ENCODE measurements at places on chromosomes 16 and 17.
A peak's percentile ranks its signal among the peaks of the same experiment; 100 is the strongest.

- no peak for DNase-seq
These were observed 5.3 kb downstream of the KDM6B start for GRCh38 chr17:7839190-7839875.

DNA sequence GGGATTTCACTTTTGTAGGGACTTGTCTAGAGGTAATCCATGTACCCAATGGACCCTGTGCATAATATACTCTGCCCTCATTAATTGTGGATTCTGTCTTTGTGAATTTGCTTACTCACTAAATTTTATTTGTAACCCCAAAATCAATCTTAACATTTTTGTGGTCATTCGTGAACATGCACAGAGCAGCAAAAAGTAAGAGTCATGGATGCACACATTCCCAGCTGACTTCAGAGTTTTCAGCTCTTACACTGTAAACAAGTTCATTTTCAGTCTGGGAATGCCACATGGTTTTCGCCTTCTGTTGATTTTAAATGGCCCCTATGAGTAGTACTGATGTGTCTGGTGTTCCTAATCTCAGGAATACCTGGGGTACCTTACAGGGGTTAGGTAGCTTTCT is 24.3 kb downstream of the TAC4 start:
- DNase-seq = no peak

DNA sequence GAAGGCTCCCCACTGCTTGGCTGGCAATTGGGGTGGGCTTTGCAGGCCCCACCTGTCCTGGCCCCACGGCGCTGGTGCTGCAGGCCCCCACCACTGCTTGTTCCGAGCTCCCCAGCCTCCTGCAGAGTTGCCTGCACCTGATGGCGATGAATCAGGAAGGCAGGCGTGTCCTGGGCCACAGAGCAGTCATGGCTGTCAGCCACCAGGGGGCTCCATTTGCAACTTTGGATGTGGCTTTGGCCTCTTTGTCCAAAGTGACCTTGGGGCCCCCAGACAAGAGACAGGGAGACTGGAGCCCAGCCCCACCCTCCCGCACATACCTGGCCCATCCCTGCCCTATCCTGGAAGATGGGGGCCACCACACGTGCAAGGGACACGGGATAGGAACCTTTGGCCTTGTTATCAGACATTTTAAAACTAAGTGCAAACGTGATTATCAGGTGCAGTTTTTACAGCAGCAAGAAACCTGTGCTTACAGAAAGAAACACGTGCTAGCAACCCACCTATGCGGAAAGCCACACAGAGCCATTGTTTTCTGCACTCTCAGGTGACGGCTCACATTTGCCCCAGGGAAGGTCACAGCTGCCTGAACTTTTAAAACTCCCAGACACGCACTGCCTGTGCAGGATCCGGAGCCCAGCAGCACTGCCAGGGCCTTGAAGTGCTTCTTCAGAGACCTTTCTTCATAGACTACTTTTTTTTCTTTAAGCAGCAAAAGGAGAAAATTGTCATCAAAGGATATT is at the start of gene DNASE1:
Gene DNASE1 (plus strand): TSS at position 443 of the 743 bp plus-strand sequence. CDS start 683 bp downstream, outside the sequence.
- DNase-seq = peak; percentile 79

- DNase-seq = no peak
These were observed 23.4 kb downstream of the RBFOX3 start for GRCh38 chr17:79587421-79587820.

DNA sequence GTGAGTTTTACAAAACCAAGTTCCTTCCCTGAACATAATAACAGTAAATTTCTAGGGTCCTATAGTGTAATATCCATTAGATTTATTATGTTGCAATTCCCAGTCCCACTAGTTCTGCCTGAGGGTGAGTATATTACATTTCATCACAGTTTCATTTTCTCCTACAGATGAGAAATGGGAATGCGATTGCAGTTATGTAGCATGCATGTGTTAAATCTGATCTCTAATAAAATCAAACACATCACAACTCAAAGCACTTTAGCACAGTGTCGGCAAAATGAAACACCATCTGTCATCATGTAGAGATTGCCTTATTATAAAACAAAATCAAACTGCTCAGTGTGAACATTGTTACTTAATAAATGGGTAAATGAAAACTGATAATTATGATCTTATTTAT is 180.5 kb upstream of the TOX3 start:
- DNase-seq = no peak

DNA sequence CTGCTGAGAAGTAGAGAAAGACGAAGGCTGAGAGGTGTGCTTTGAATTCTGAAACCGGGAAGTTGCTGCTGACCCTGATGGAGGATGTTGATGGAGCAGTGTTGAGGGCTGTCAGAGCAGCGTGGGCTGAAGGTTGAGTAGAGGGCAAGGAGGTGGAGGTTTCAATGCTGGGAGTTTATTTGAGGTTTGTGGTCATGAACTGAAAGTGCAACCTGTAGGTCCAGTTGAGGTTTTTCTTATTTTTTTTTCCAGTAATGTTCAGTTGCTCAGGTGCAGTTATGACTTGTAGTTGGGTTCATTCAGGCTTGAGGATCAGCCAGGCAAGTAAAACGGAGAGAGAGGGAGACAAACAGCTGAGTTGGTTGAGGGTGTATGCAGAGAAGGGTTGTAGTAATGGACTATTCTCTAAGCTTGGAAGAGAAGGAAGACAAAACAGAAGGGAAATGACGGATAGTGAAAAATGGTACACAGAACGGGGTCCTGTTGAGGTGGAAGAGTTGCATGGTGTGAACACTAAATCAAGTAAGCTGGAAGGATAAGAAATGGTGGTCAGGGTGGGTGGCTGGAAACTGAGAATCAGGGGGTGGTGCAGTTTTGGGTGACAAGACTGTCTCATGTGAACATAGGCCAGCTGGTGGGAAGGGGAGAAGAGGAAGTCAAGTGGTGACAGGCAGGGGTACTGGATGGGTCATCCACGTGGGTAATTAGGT is 8.7 kb upstream of the UBE2G1 start:
- peak; percentile 77 for DNase-seq

- DNase-seq = no peak
These were observed 35.5 kb upstream of the STAC2 start for GRCh38 chr17:39261286-39261685.

DNA sequence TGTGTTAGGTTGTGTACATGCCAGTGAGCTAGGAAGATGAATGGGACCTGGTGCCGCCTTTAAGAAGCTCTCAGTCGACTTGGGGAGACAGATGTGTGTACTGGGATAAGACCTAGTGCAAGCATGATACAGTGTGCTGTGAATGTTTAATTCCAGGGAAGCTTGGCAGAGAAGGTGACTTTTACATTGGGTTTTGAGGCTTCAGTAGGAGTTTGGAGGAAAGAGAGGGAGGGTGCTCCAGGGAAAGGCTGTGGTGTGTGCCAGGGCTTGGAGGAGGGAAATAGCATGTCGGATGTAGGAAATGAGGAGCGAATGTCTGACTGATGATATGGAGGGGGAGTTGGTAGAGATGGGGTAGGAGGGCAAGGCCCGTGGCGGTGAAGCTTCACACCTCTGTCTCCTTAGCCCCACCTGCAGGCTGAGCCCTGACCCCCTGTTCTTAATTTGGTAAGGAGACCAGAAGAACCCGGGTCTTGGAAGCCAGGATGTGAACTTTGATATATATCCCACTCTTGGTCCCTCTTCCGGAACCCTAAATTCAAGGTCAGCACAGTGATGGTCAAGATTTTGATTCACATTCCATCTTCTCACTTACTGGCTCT is 76.6 kb downstream of the PLCG2 start:
- DNase-seq = no peak

GRCh38 chr16:1288813-1289476 is 20.5 kb upstream of the UBE2I start:
- no peak for DNase-seq

DNA sequence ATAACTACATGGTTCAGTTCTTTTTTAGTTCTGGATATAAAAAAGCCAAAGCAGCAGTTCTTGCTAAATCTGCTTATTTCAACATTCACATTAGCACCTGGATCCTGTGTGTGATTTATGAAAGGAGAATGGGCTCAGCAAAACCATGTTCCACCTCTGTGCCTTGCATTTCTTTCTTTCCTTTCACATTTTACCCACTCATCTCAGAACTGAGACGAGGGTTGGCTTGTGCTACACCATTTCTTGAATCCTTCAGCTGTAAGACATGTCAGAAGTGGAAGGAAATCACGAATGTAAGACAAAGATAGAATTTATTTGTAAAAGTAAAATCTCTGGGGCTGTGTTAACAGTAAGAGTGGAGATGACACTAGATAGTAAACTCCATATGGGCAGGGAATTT is 1.2 kb upstream of the UTP6 start:
- no peak for DNase-seq

- DNase-seq = no peak
These were observed 186.3 kb upstream of the NLRP1 start for GRCh38 chr17:5770441-5771270.

DNA sequence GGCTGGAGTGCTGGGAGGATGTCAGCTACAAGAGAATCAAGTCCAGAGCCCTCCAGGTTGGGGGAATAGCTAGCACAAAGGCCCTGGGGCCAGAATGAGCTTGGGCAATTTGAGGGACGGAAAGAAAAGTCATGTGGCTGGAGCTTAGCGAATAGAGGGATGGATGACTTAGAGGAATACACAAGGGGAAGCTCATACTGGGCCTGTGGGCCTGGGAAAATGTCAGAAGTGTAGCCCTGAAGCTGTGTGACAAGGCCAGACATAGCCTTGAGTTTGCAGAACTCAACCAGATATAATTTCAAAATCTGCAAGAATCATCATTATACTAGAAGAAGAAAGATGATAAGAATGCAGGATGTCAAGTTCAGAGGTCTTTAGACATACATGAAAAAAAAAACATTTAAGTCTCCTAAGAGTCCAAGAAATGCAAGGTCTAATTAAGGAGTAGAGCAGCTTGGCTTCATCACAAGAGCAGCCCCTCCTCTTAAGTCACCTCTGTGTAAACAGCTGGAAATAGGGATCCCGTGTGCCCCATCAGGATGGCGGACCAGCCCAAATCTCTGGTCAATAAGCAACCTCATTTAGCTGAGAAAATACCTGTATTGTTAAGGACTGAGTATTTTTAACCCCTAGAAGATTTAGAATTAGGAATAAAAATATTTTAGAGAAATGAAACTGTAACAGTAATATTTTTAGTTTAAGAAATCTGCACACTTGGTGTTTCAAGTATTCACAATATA is 66.6 kb downstream of the ABCC12 start:
- no peak for DNase-seq

- DNase-seq = no peak
These were observed 173.2 kb upstream of the MYOCD start for GRCh38 chr17:12492450-12492849.

DNA sequence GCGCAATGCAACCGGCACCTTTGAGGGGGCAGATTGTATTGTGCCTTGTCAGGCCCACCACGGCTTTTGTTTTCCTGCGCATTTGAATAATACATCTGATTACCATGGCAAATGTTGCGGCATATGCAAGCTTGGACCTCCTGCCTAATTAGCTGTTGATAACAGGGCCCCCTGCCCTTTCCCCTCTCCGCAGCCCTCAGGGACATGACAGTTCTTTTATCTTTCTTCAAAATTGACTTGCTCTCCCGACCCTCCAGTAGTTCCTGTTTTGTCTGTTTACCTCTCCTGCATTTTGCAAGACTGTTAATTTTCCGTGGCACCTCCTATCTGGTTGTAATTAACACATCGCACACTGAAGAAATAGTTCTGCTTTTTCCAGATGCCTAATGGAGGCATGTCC is 86.8 kb downstream of the RBFOX1 start:
- DNase-seq = no peak

DNA sequence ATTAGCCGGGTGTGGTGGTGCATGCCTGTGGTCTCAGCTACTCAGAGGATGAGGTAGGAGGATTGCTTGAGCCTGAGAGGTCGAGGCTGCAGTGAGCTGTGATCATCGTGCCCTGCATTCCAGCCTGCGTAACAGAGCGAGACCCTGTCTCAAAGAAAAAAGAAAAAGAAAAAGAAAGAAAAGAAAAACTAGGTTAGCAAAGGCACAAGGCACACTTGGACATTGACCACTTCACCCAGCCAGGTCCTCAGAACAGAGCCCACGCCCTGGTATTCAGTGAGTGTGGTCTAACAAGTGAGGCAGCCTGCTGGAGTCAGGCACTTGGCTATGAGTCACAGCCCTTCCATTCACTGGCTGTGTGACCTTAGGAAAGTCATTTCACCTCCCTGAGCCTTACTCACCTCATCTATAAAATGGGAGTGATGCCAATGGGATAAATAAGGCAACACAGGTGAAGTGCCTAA is 10.4 kb downstream of the MILR1 start:
- DNase-seq = no peak

DNA sequence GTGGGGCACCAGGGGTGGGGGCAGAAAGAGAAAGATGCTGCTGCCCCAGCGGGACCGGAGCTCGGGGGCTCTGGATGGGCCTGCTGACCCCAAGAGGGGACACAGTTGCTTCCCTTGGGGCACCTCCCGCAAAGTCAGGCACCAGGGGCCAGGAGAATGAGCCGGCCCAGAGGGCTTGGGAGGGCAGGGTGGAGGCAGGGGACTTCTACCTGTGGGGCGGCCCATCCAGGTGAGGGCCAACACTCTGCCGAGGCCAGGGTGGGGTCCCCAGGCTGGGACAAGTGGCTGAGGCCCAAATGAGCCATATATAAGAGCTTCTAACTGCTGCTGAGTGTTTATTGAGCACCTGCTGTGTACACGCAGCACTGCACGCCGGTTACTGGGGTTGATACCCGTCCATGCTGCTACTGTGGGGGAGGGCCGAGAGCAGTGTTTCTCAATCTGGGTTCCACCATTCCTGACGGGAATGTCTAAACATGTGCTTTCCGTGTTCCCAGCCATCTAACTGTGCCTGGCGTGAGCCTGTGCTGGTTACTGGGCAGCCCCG is 211.7 kb upstream of the GSE1 start:
- no peak for DNase-seq

DNA sequence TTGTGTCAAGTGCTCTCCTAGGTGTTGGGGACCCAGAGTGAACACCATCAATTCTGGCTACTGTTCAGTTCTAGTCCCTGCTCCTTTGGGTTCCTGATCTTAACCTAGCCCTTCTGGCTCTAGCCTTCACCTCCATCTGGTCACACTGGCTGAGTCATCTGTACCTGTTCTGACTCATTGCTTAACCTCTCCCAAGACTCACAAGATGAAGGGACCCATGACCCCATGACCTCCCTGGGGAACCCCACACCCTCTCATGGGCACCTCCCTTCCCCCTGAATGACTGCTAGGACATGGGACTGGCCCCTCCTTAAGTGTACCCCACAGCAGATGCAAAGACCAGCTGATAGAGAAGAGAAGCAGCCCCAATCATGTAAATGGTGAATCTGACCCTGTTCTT is 345.8 kb upstream of the CDH5 start:
- no peak for DNase-seq

DNA sequence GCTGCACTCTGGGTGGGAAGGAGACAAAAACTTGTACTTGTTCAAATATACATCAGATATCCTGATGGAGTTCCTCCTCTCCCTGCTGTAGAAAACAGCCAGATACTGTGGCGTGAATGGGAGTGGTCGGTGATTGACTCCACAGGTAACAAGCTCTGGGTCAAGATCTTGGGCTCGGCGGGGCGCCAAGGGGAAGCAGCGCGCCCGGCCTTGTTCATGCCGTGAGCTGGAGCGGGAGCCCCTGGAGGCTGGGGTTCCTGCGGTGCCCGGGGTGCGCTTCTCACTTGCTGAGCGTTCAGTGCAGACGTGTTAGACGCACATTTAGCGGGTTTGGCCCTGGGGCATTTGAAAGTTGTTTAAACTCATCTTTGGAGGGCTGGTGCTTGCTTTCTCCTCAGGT is 44.4 kb downstream of the BANP start:
- DNase-seq = peak; percentile 43

GRCh38 chr16:81405702-81406113 is 38.9 kb upstream of the CMIP start:
- no peak for DNase-seq

- DNase-seq = no peak
These were observed 3.1 kb downstream of the RNF227 start for GRCh38 chr17:7912927-7913524.
